Lung microvascular endothelial cell (primary cell): ENCODE measurements at places on chromosomes 1 and 21. TPM values are rescaled to one million over a fixed set of nuclear protein-coding genes. Genes with fewer than 3 reads are reported as not detected.
A peak's percentile ranks its signal among the peaks of the same experiment; 100 is the strongest.

DNA sequence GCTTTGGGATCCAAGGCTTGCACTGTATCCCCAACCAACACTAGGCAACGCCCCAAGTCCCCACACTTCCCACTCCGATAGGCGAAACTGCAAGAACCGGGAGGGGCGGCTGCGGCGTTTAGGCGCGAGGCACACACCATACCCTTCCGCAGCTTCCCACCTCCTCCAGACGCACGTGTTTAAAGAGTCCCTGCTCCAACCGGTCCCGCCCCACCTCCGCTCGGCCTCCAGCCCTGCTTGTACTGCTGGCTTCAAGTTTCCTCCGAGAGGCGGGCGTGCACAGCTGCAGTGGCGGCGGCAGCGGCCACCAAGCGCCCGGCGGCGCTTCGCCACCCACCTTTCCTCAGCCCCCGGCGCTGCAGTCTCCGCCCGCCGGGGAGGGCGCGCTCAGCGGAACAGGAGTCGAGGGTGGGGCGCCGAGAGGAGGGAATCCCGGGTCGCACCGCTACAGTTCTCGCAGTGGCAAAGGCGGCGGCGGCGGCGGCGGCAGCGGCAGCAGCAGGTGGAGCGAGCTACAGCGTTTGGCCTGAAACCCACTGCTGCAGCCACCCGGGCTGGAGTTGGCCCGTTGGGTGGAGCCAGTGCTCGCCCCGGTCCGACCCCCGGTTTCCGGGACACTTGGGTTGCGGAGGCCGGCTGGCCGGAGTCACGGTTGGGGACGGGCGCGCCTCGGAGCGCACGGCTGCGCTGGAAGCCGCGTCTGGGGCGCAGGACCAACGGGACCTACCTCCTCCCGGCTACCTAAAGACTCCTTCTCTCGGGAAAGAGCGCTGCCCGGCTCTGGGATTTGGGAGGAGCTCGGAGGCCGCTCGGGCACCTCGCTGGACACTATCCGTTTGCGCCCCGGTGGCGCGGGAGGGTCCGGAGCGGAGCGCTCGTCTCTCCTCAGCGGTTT lies at the start of gene CNIH3:
Gene CNIH3 (plus strand): TSS at position 457 of the 895 bp plus-strand sequence. CDS start 858 bp downstream, outside the sequence.
- DNase-seq, result peak; percentile 31

Gene TTC3
- total RNA-seq, result 99.4 and 127 TPM in 2 replicates

DNA sequence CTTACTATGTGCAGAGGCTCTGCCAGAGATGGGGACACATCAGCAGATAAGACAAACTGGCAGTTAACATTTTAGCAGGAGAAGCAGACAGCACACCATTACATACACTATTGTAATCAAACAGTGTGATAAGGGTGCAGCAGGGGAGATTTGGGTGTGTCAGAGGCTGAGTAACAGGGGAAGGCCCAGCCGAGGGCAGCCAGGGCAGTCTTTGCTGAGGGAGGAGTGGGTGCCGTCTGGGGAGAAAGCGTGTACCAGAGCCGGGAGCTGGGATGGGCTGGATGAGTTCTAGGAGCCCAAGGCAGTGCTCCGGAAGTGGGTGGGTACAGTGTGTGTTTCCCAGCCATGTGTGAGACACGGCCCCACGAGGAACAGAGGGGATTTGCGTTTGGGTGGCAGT lies 31.2 kb downstream of the KCNA10 start:
- no peak for DNase-seq

Gene TMEM39B
- total RNA-seq, result 8.5 and 10.5 TPM in 2 replicates

GRCh38 chr1:78073441-78073840 lies 27.7 kb downstream of the GIPC2 start:
- peak; percentile 64 for DNase-seq

DNA sequence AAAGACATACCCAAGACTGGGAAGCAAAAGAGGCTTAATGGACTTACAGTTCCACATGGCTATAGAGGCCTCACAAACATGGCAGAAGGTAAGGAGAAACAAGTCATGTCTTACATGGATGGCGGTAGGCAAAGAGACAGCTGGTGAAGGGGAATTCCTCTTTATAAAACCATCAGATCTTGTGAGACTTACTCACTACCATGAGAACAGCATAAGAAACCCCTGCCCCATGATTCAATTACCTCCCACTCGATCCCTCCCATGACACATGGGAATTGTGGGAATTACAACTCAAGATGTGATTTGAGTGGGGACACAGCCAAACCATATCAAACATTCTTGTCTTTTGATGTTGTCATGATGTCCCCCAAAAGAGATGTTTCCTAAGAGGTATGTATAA lies 103.3 kb downstream of the DUSP10 start:
- DNase-seq, result no peak

DNA sequence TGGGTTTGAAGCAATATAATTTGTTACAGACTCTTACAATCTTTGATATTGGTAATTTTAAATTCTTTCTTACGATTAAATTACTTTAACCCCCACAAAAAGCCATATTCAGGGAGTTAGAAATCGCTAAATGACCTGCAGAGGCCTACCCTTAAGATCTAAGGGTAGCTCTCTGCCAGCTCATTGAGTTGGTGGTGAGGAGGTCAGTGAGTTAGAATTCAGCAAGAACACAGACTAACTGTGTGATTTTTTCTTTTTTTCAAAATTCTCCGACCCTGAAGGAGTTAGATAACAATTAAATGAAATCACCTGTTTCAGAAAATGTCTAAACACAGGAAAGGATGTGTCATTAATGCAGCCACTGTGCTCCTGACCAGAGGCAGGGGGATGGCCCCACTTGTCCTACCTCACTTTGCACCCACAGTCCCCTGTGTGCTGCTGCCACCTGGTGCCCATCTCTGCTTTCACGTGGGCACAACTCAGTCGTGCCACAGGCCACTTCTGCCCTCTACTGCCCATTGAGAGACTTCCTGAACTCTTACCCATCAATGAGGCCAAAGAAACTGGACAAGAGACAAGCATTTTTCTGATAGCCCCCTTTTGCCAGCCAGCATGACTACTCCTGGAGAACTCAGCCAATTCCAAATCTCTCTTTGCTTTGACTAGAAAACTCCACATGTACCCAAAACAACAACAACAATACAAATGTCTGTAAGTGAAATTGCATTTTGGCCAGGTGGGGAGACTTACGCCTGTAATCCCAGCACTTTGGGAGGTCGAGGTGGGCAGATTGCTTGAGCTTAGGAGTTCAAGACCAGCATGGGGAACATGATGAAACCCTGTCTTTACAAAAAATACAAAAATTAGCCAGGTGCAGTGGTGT lies 8.4 kb downstream of the CFAP45 start:
- DNase-seq, result peak; percentile 91

Gene KISS1
- 0.22 and 0.40 TPM in 2 replicates for total RNA-seq

Gene MTF1
- total RNA-seq, result 1.3 and 2.0 TPM in 2 replicates

Gene SLC45A1
- total RNA-seq, result 0.44 and 1.2 TPM in 2 replicates

GRCh38 chr1:25033828-25034705 lies 104.0 kb upstream of the RUNX3 start:
- no peak for DNase-seq

GRCh38 chr1:181416268-181416860 lies 67.0 kb upstream of the CACNA1E start:
- no peak for DNase-seq

Gene CCDC185
- total RNA-seq, result not detected in 2 replicates

DNA sequence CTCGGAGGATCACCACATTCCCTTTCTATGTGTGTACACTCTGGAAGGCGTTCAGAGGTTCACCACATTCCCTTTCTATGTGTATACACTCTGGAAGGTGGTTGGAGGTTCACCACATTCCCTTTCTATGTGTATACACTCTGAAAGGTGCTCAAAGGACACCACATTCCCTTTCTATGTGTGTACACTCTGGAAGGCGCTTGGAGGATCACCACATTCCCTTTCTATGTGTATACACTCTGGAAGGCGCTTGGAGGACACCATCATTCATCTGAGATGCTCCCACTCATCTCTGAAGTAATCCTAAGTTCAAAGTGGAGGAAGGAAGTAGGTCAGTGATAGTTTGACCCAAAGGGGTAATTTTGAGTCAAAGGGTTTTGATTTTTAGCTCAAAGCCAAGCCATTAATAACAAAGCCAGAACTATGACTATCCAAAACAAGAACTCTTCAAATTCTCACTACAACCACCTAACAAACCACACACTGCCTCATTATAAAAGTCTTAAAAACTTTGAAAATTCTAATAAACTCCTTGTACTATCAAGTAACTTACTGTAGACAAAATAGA lies 32.9 kb downstream of the NRIP1 start:
- DNase-seq, result no peak

DNA sequence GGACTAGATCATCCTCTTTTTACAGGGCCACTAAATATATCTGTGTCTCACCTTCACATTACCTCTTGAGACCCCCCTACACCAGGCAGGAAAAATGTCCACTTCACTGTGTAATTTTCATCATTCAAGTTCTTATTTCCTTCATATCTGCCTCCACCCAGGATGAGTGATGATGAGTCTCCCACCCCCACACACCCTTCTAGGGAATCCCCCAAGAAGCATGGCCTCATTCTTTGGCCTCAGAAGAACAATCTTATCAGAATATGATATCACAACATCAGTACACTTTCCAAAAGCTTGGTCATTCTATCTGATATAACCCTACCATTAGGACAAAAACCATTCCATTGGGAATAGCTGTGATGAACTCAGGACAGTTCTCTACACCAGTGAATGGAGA lies 170.3 kb upstream of the DUSP10 start:
- DNase-seq, result no peak

DNA sequence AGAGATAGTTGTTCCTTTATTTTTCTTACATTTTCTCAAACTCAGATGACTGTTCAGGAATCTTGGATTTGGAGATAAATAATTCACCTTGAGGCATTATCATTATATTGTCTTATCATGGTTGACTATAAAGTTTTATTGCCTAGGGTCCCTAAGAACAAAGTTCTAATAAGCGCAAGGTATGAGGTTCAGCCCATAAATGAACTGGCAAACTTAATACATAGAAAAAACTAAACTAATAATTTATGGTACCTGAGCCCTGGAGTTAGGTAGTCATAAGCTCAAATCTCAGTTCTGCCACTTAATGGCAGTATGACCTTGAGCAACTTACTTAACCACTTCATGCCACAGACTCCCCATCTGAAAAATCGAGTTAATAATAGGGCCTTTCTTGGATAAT lies 334.0 kb upstream of the PBX1 start:
- DNase-seq, result no peak

- peak; percentile 41 for DNase-seq
Measured at GRCh38 chr1:119286587-119287181, 81.9 kb upstream of the HAO2 start.

Gene TNN
- under 0.01 TPM in 1 of 2 replicates, not detected in the other for total RNA-seq
